ENCODE measurements at places on chromosomes 3 and 15. TPM values are rescaled to one million over a fixed set of nuclear protein-coding genes. Genes with fewer than 3 reads are reported as not detected.

LRRC31 gene
- not detected for total RNA-seq

MOBP gene
- not detected for total RNA-seq

TMEM108 gene
- not detected for total RNA-seq

TM6SF1 gene
- total RNA-seq: 2.2 TPM

MYL3 gene
- not detected for total RNA-seq

XYLB gene
- total RNA-seq: 4.8 TPM

TTC23 gene
- 2.8 TPM for total RNA-seq

TRPM1 gene
- total RNA-seq: not detected

ALDH1A2 gene
- 0.19 TPM for total RNA-seq

SLC9C1 gene
- not detected for total RNA-seq

CHMP2B gene
- 29.0 TPM for total RNA-seq

DNA sequence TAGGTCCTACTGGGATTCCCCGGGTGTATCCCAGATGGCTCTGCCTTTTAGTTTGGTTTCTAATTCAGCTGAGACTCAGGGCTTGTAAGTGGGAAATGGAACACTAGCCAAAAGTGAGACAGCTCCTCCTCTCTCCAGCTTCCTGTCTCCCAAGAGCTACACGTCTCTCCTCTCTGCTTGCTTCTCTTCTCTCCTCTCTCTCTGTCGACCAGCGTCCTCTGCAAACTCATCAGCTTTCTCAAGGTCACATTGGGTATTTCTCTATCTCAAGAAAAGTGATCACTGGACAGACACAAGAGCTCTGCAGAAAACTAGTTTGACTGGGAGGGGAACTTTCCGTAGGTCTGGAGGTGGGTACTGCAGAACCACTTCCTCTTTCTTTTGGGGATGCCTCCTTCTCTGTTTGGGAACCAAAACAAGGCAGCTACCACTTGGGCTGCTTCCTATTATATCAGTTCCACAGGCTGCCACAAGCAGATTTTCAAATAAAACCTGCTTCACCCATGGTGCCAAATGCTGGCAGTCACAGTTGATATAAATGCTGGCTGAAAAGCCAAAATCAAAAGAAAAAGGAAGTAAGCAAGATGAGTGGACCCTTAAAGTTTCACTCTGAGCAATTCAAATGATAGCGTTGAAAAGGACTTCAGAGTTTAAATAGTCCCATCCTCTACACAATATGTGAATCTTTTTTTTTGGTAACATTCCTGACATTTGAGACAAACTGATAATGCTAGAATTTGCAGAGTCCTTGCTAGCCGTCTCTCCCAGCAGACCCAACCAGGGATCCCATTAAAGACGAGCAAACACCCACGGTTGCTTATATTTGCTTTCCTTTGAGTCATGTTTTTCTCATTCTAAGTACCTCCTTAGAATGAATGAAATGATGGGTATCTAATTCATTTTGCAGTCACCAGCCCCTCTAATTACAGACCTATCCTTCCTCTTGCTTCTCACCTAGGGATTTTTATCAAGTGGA is 7.2 kb upstream of the DYNC1LI1 start:
- peak overlapping the region; percentile 23 for H3K4me3 ChIP-seq
- no peaks in the 10 kb centered on the region for H3K36me3 ChIP-seq

GRCh38 chr15:88438181-88438580 is 29.0 kb downstream of the MRPL46 start:
- peaks cover 29% of the 10 kb centered on the region for H3K27me3 ChIP-seq
- no peak overlapping the region for H3K4me3 ChIP-seq
- peaks cover under 1% of the 10 kb centered on the region for H3K36me3 ChIP-seq
- no peak for DNase-seq
- no peaks in the 10 kb centered on the region for H3K4me1 ChIP-seq

DNA sequence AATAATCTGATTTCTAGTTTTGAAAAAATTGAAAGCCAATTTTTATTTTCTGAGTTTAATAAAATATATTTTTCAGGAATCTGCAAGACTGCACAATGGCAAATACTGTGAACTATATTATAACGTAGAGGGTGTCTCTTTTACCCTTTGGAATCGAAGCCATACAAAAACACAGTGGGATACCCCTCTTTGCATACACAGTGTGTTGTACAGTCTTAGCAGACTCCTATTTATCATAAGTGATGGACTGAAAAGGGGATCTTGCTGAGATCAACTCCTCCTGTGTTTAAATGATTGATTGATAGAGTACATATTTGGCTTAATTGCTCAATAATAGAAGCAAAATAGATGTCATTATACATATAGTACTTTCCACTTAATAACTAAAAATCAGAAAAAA is 981.2 kb downstream of the NSUN3 start:
- H3K36me3 ChIP-seq: no peaks in the 10 kb centered on the region
- H3K27ac ChIP-seq: no peak overlapping the region
- no peak overlapping the region for H3K4me3 ChIP-seq
- H3K27me3 ChIP-seq: no peaks in the 10 kb centered on the region

DNA sequence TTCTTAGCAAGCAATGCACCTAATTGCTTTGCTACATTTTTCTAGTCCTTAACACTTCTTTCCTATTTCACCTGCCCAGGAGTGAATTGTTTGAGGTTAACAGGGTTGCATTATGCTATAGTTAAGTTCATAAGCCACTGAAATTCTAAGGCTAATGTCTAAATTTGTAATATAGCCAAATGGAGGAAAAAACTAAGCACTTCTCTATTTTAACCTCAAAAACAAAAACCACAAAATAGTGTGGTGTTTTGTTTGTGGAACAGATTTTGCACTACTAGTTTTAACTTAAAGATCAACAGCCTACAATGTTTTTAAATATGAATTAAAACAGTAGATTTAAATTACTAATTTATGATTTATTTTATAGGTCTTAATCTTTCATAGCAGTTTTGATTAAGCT is 5.5 kb downstream of the ATOSA start:
- DNase-seq: no peak
- H3K4me1 ChIP-seq: peaks cover 36% of the 10 kb centered on the region
- H3K4me3 ChIP-seq: no peak overlapping the region
- H3K36me3 ChIP-seq: peaks cover 27% of the 10 kb centered on the region
- H3K27ac ChIP-seq: no peak overlapping the region

- H3K36me3 ChIP-seq: no peaks in the 10 kb centered on the region
- H3K27ac ChIP-seq: no peak overlapping the region
- no peak for DNase-seq
- H3K4me1 ChIP-seq: no peaks in the 10 kb centered on the region
- H3K27me3 ChIP-seq: peaks cover 8% of the 10 kb centered on the region
- no peak overlapping the region for H3K4me3 ChIP-seq
These were observed 96.2 kb downstream of the ABI3BP start for GRCh38 chr3:100896994-100897393.

GRCh38 chr3:37174532-37175126 is at the start of gene LRRFIP2:
TSS of gene LRRFIP2 (minus strand) at chr3:37174582. CDS start at chr3:37148983, 25,599 bp downstream.
- no peaks in the 10 kb centered on the region for H3K27me3 ChIP-seq
- peaks cover 41% of the 10 kb centered on the region for H3K4me1 ChIP-seq
- H3K27ac ChIP-seq: peak within 1 kb of the TSS; percentile 80
- H3K36me3 ChIP-seq: peaks cover 12% of the 10 kb centered on the region
- H3K4me3 ChIP-seq: peak within 1 kb of the TSS; percentile 83
